Fibroblast of mammary gland (primary cell): ENCODE measurements at places on chromosomes 3 and 15.
A peak's percentile ranks its signal among the peaks of the same experiment; 100 is the strongest.

DNA sequence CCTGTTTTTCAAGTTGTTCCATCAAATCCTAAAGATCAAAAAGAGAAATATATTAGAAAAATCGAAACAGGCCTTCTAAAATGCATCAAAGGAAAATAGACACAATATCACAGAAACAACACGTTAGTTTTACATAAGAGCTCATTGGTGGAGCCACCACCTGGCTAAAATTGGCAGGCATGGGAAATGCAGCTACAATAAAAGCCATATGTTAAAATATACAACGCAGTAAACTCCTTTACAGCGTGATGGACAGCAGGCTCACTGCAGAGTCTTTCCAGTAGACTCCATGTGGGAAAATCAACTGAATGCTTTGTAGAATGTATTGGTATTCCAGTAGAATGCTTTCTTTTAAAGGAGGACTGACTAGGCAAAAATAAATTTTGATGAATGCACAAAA, 40.9 kb upstream of the MYO5C start:
- DNase-seq, result no peak

- DNase-seq, result no peak
Observed at GRCh38 chr15:25641361-25641760, 202.5 kb upstream of the UBE3A start.

GRCh38 chr15:24076090-24076784, 389.1 kb upstream of the NDN start:
- no peak for DNase-seq

- DNase-seq, result no peak
Observed at GRCh38 chr3:170911051-170911450, 2.6 kb upstream of the EIF5A2 start.

- no peak for DNase-seq
Observed at GRCh38 chr3:150691414-150692040, 12.2 kb downstream of the ERICH6 start.

GRCh38 chr15:62889734-62890505, 152.6 kb upstream of the TPM1 start:
- DNase-seq, result peak; percentile 88

DNA sequence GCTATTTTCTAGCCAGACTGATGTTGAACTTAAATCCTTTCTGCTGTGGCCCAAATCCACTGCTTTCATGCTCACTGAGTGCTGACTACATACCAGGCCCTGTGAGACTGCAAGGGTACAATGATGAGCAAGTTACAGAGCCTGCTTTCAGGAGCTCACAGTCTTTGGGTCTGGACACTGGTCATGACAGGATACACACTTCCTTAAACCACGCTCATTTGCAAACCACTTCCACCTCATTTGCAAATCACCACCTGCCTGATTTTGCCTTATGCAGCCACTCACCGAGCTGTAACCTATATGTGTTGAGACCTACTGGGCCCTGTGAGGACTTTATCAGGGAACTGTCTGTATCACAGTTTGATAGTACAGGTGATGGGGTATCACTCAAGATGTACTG, 50.2 kb upstream of the LRRC58 start:
- DNase-seq, result no peak

- DNase-seq, result no peak
Observed at GRCh38 chr3:66380200-66380932, 120.5 kb downstream of the LRIG1 start.

DNA sequence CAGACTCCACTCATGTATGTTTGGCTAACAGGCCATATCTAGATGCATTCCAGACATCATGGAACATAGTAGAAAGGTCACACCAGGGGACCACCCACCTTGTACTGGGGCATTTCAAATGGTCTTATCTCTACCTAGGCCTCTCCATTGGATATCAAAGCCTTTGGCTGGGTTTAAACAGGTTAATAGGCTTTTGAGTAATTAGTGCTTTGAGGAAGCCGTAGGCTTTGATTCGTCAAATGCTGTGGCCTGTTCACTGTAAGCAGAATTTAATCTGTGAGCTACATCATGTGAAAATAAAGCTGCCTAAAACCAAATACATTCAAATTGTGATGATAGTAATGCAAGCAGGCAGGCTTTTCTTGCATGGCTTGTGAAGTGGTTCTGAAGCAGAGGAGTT, 129.5 kb downstream of the ST8SIA2 start:
- DNase-seq, result no peak

DNA sequence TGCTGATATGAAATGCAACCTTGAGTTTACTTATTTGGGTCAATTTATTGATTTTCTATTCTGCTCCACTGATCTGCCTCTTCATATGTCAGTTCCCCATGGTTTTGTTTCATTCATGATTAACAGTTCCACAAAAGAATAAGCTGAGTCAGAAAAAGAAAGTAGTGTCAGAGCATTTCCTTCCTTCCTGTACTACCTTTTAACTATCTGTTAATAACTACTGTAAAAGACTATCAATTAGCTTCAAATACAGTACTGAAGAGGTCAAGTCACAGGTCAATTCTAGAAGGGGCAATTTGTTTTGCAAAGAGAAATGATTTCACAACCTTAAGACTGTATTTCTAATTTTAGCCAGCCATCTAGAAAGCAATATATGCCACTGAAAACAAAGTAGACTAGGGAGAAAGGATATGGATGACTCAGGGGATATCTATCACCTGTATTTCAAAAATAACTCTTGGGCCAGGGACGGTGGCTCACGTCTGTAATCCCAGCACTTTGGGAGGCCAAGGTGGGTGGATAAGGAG, 129.5 kb downstream of the TFDP2 start:
- peak; percentile 7 for DNase-seq

DNA sequence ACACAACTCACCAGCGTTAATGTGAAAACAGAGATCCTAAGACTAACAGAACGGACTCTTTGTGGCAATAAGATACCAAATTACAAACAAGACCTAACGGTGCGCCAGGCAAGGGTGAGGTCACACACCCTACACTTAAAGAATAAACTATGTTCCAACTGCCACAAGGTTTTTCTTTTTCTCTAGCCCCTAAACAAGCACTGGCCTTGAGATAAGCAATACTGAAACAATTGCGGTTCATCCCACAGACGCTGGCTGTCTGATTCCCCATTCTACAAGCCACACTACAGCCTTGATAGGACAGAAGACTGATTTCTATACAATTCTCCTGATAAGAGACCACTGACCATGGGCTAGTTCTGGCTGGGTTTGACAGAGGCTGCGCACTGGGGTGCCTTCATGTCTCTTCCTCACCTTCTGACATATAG, 20.5 kb upstream of the LIMD1 start:
- no peak for DNase-seq

- no peak for DNase-seq
Observed at GRCh38 chr3:30586806-30587486, 19.5 kb upstream of the TGFBR2 start.

DNA sequence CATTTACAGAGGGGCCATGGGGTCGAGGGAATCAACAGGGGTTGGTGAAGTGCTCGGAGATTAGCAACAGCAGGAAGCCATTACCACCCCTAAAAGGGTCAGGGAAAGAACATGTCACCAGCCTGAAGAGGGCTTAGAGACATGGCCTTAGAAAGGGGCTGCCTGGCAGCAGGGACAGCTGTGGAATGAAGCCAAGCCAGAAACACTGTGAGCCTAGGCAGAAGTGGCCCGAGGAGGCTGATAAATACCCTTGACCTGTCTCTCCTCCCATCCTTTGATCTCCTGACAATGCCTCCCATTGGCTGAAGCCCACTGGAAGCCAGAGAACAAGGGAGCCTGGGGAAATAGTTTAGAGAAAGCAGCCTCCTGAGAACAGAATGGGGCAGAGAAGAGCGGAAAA, 31.4 kb downstream of the GPD1L start:
- no peak for DNase-seq

GRCh38 chr15:63451671-63452315, 52.6 kb upstream of the USP3 start:
- DNase-seq, result no peak

GRCh38 chr15:50418041-50418583, 6.1 kb upstream of the USP8 start:
- DNase-seq, result peak; percentile 31

- DNase-seq, result no peak
Observed at GRCh38 chr15:72009222-72009621, 108.7 kb downstream of the MYO9A start.

GRCh38 chr3:141266186-141266585, 34.6 kb downstream of the PXYLP1 start:
- no peak for DNase-seq

- no peak for DNase-seq
Observed at GRCh38 chr15:66613743-66614142, 47.9 kb upstream of the LCTL start.

DNA sequence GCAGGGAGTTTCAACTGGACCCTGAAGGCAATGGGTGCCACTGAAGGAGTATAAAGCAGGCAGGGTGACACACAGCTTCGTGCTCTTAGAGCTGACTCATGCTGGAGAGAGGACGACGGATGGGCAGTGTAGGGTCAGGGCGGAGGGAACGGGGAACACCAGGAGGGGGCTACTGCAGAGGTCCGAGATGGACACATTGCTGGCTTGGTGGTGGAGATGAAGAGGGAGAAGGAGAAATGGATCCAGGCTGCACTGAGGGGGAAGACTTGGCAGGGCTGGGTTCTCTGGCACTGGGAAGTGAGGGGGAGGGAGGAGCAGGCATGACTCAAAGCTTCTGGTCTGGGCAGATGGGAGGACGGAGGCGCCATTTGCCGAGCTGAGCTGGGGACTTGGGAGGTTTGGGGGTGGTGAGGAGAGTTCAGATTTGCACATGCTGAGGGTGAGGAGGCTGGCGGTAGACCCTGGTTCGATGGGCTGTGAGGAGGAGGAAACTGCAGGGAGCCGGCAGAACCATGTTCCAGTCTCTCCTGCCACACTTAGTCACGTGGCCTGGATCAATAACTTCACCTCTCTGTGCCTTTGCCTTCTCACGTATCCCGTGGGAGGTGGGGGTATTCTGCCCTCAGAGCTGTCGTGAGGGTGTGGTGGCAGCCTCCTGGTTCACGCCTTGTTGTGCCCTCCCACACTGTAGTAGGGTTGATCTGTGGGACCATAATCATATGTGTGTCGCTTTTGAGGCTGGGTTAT, 4.6 kb upstream of the KCTD6 start:
- DNase-seq, result peak; percentile 78
